ENCODE measurements at places on chromosomes 2 and 18. TPM values are rescaled to one million over a fixed set of nuclear protein-coding genes. Genes with fewer than 3 reads are reported as not detected.
A peak's percentile ranks its signal among the peaks of the same experiment; 100 is the strongest.

- DNase-seq = no peak
Measured at GRCh38 chr18:76228716-76229115, 266.3 kb downstream of the ZNF516 start.

DNA sequence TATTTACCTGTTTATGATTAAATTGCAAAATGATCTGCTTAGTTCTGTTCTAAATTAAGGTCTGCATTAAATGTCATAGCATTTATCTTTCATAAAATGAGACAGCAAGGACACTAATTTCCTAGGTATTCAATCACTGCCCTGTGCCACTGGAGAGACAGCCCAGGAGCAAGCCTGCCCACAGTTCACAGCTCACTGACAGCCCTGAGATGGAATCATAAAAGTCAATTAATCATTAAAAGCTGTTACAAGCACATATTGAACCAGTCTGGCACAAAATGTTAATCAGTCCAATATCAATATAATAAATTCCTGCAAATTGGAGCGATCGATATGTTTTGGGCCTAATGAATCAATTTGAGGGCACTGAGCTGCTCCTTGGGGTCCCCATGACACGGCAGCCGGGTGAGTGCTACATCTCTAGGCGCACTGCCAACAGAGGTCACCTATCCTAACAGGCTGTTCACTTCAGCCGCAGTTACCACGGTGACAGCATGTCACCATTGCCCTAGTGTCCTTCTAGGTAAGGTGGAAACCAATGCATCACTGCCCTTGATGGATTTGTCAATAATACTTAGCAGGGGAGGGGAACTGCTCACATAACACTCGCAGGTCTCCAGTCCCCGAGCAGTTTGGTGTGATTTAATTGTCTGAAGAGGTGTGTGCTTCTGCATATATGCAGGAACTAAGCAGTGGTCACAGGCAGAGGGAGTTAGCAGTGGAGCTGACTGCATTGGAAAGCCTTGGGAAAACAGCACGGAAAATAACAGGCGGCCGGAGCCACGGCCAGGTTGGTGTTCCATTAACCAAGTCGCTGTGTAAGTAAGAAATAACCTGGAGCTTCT, 47.3 kb downstream of the POU3F3 start:
- DNase-seq = peak; percentile 59

DNA sequence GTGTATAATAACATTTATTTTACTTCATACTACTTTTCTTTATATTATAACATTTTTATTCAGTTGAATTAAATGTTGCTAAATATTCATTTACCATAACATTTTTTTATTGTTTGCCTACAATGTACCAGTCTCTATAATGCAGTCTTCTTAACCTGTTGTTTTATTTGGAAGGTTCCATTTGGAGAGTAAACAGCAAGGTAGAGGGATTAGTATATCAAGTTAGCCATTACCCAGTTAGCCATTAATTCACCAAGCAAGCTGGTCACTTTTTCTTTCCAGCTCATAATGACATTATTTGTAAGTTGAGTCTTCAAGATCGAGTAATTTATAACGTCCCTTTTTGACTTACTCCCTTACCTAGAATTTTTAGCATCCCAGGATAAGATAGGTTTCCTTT, 29.7 kb upstream of the NT5C1B start:
- no peak for DNase-seq

GRCh38 chr2:240953426-240954410, 44.7 kb upstream of the SNED1 start:
- DNase-seq = no peak

DNA sequence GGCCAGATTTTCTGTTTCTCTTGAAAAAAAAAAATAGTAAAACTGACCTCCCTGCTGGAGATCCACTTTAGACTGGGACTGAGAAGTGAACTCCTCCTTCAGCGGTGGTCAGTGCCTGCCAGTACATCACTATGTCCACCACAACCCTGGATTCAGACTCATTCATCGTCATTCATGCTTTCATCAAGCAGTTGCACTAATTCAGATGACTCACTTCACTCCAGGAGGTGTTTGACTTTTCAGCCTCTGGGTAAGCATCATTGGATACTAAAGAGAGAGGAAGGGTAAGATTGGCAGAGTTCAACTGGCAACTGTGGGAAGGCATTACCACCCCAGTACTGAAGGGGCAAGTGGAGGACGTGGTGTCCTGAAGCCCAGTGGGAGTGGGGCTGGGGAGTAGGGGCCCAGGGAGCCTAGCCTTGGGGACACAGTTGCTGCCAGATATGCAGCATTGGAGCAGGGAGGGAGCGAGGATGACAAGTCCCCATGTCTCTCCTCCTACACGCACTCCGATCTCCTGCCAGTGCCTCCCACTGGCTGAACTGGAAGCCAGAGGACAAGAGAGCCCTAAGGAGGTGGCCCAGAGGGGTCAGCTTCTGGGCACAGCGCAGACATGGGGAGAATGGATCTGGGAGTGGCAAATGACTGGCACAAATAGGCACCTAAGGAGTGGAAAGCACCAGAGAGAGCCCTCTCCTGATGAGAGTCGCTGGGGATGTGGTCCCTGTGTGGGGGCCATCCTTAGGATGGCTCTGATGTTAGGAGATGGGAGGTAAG, 111.1 kb downstream of the TGFA start:
- DNase-seq = no peak

DNA sequence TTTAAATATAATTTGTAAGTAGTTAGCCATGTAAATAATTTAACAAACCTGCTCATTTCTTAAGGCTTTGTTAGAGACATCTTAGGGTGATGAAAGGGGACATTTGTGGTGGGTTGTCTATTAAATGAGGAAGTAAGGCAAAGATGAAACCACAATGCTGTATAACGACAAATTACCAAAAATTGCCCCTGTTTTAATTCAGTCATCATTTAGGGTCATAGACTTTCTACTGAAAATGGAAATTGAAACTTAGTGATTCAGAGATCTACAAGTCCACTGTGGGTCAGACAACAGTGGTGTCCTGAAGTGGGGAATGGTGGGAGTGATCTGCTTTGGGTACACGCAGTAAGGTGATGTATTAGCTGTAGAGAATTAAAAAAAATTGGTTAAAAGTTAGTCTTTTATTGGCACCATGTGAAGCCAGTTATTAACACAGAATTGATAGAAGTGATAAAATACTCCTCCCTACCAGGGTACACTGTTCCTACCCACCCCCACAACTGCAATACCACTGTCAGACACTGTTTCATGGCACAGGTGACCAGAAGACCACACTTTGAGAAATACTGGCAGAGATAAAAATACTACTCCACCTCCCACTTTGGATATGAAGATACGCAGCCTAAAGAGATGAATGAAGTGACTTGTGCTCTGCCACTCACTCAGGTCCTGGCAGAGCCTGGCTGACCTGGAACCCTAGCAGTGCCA, 13.4 kb downstream of the CERS6 start:
- DNase-seq = no peak

INHBB gene
- not detected for polyA plus RNA-seq

Measured in right renal pelvis (tissue), 4 donors.